Kidney epithelial cell (primary cell): ENCODE measurements at places on chromosomes 5 and 9. TPM values are rescaled to one million over a fixed set of nuclear protein-coding genes. Genes with fewer than 3 reads are reported as not detected.

GRCh38 chr5:14743601-14744295, 79.2 kb downstream of the OTULIN start:
- no peak for DNase-seq

- DNase-seq: no peak
These were observed 39.8 kb upstream of the ANGPTL2 start for GRCh38 chr9:127162046-127162863.

- DNase-seq: no peak
These were observed 98.7 kb downstream of the RAPGEF6 start for GRCh38 chr5:131536211-131536826.

DNA sequence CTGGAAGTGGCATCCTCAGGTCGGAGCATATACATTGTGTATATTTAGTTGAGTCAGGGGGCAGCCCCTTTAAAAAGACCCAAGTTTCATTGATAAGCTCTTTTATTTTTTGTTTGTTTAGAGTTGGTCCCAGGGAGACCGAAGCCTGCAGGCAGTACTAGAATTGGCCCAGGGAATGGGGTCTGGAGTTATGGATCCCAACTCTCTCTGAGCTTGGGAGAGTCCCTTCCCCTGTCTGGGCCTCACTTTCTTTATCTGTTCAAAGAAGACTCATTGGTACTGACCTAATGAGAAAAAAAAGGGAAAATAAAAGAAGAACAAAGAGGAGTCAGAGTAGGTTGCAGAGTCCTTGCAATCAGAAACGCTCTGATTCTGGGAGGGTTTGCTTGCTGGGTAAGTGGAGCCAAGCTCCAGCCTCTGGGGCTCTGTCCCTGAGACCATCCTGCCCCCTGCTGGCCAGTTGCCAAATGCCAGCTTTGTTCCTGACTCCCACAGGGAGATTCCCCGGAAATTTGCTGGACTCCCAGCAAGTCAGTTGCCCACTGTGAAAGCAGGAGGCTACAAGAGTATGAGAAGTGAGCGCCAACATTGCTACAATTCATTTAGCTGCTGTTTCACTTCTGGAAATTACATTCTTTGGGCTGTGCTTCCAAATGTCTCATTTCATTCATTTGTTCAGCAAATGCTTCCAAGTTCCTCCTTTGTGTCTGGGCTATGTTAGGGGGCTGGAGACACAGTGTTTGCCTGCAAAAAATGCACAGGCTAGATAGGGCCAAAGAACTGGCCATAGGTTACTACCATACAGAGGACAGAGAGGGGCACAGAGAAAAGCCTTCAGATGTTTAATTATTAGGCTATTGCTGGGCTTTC, 156.2 kb downstream of the MELK start:
- peak; percentile 19 for DNase-seq

DNA sequence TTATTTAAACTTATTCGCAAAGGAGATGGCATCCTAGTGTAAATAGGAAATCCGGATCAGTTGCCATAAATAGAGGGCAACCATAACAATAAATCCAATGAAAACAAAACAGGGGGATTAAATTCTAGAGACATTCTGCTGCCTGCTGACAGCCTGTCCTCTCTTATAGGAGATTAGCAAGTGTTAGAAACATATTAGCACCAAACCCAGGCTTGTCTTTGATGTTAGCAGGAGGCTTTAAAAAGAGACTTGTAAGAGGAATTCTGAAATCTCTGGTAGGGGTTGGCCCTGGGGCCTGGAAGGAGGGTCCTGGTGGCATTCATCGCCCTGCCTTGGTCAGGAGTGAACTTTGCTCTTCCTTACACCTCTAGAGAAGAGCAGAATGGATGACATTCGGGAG, 21.6 kb downstream of the NDST1 start:
- no peak for DNase-seq

- DNase-seq: peak; percentile 78
These were observed 1294.8 kb upstream of the ACO1 start for GRCh38 chr9:31089549-31090221.

DNA sequence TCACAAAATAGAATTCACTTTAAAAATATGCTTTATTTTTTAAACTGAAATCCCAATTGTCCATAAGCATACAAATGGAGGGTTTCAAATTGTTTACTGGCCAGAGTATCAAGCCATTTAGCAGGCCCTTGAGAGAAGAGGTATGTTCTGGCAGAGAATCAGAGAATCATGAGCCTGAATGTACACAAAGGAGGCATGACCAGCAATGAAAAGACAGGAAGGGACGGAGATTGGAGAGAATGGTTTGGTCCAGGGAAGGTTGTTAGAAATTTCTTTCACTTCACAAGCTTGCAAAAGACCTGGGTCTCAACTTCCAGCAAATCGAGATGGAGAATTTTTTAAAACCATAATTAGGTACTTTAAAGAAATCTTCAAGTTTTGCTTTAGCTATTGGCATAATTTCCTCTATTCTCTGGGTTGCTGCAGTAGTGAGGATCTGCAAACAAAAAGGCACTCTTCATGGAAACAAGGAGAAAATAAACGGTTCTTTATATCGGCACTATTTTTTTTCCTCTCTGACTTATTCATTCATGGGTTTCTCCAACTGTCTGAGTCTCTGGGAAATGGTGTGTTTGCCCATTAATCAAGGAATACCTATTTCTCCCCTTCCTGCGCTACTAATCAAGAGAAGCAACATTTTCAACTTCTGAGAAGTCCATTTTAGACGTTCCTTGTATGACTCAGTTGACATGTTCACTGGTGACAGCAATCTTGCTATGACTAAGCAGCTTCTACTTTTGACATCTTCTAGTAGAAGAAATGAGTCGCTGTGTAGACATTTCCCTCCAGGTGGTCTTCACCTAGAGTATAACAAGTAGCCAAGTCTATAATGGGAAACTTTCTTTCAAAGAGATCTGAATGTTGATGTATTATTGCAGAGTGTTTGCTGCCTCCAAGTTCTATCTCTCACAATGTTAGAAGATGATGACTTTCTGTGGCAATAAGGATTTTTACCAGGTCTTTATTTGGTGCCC, 23.1 kb upstream of the ERCC6L2 start:
- peak; percentile 86 for DNase-seq

- DNase-seq: no peak
These were observed 43.6 kb upstream of the HRH2 start for GRCh38 chr5:175614223-175614815.

DNA sequence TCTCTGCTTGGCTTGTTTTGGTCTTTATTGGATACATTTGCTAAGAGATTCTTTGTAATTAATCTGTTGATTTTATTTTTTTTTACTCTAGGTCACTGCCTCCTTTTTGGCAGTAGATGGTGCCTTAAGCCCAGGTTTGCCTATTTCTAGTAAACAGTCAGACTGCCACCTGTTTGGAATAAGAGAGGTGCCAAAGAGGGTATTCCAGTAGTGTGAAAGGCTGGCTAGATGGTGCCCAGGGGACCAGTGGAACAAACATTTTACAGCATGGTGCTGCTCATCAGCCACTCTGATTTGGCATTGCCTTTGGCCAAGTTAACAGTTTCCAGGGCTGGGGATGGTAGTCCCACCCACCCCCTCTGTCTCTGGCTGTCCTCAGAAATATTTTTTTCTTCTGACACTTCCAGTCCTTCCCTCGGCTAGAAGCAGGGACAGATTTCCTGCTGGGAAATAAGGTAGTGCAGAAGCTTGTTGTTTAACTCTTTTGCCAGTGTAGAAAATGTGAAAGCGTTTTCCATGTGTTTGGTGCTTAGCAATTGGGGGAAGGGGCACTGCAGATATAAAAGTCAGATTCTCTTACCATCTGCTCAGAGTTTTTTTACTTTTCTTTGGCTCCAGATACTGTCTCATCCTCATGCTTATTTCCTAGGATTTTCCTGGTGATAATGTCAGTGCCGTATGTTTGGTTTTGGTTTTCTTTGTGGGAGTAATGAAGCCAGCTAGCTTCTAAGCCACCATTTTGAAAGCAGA, 36.6 kb upstream of the FBXL7 start:
- DNase-seq: no peak

GRCh38 chr5:67432606-67433005, 236.0 kb upstream of the CD180 start:
- no peak for DNase-seq

DNA sequence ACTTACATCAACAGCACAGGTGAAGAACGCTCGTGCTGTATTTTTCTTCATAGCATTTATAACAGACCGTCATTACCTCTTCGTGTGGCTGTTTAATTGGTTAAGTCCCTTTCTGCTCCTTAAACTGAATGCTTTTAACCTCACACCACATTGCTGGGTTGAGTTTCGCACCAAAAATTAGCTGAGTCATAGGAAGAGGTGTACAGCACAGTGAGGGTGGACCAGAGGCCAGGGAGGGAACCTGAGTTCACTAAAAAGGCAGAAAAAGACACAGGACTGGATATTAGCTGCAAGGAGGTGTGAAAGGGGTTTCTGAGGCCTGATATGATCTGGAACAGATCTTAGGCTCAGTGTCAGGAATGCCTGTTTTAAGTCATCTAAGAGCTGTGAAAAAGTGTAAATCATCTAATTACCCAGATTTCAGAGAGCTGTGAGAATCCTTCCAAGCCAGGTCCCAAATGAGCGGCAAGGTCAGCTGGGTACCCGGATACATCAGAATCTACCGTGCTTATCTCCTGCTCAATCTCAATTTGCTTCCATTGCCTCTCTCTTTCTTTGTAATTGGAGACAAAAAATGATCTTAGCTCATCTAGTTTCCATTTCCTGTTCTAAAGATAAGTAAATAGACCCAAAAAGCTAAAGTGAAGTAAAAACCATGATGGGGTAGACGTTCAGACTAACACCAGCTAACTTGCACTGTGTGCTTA, 7.1 kb upstream of the CFAP90 start:
- no peak for DNase-seq

DNA sequence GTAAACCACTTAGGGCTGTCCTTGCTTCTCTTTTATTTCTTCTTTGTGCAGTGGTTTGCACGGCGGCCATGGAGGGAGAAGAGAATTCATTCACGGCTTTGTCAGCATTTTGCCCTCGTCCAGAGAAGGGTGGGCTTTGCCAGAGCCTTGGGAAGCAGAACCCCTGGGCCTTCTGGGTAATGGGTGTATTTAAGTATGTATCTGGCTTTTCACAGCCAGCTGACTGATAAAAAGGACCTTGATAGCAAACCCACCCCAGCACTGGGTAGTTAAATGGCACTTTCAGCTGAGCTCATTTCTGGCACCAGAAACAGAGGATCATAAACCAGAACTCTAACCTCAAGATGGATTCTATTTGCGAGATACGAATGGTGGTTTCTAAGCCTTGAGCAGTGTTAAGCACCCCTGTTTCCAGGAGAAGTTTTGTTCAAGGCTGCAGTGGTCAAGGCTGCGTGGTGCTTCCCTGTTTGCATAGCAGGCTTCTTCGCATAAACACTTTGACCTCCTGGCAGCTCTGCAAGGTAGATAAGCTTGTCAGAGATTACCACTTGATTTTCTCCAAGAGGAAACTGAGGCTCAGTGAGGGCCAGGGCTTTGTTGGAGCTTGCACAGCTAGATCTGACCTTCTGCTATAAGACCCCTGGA, 441.6 kb upstream of the KLF4 start:
- DNase-seq: no peak

GRCh38 chr9:26163931-26164330, 485.7 kb upstream of the TUSC1 start:
- no peak for DNase-seq

DNA sequence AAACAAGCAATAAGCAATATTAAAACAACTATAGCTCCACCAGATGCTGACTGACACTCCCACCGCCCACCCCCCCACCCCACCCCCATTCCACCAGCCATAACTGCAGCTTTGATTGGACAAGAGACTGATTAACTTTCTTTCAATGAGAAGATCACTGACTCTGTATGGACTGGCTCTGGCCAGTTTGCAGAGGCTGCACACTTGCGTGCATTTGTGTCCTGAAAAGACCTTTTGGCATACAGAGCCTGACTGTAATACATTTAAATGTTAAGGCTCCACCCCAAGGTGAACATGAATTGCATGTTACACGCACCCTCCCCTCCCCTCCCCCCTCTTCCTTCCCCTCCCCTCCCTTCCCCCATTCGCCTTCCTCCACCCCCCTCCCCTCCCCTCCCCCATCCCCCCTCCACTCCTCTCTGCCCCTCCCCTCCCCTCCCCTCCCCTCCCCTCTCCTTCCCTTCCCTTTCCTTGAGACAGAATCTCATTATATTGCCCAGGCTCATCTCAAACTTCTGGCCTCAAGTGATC, 31.1 kb downstream of the FGD3 start:
- no peak for DNase-seq

GRCh38 chr9:122394265-122395125, 23.7 kb downstream of the PTGS1 start:
- no peak for DNase-seq

DNA sequence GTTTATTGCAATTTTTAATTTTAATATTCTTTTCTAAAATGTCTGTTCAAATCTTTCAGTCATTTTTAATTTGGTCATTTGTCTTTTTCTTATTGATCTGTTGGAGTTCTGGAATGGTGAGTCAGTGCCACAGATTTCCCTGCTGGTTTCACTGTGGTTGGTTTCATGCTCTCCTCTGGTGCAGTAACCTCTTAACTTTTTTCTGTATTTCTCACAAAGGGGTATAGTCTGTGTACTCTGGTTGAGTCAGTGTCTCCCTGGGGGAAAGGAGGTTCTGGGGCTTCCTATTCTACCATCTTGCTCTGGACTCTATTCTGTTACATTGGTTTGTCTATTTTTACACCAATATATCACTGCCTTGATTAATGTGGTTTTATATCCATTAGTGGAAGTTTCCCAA, 178.8 kb downstream of the CSNK1G3 start:
- peak; percentile 45 for DNase-seq

DNA sequence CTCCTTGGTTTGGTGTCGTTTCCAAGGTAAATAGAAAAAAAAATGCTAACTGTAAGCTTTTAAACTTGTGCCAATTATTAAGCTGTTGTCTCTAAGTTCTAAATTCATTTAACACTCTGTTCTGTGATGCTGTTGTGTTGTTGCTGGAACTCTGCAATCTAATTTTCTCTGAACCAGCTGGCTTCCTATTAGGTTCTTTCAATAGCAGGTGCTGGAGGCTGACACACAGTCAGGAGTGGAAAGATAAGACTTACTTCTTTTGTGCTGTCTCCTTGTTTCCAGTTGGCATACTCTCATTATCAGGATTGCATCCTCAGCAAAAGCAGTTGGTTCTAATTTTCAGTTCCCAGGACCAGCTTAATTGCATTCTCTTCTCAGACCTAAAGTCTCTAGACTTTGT, 1252.6 kb upstream of the NUDT12 start:
- DNase-seq: no peak

Gene ARSK
- 6.7 and 8.2 TPM in 2 replicates for total RNA-seq

Gene IL4
- not detected in 2 replicates for total RNA-seq

Gene ZNF462
- 26.2 and 32.1 TPM in 2 replicates for total RNA-seq

Gene LOX
- total RNA-seq: 9.0 and 13.2 TPM in 2 replicates

Gene PDE6A
- not detected in 2 replicates for total RNA-seq

Gene TUBB4B
- 262 and 275 TPM in 2 replicates for total RNA-seq

Gene PLEKHG4B
- total RNA-seq: 4.0 and 5.4 TPM in 2 replicates

Gene TMC1
- total RNA-seq: not detected in 2 replicates

Gene GCNT4
- 3.2 and 3.8 TPM in 2 replicates for total RNA-seq

Gene SLC34A3
- 0.25 TPM in 1 of 2 replicates, not detected in the other for total RNA-seq

Gene GRXCR2
- not detected in 2 replicates for total RNA-seq
